Glomerular endothelial cell (primary cell): ENCODE measurements at places on chromosomes 5 and 9.

- no peak for DNase-seq
Observed at GRCh38 chr5:134574521-134574920, 49.1 kb downstream of the JADE2 start.

DNA sequence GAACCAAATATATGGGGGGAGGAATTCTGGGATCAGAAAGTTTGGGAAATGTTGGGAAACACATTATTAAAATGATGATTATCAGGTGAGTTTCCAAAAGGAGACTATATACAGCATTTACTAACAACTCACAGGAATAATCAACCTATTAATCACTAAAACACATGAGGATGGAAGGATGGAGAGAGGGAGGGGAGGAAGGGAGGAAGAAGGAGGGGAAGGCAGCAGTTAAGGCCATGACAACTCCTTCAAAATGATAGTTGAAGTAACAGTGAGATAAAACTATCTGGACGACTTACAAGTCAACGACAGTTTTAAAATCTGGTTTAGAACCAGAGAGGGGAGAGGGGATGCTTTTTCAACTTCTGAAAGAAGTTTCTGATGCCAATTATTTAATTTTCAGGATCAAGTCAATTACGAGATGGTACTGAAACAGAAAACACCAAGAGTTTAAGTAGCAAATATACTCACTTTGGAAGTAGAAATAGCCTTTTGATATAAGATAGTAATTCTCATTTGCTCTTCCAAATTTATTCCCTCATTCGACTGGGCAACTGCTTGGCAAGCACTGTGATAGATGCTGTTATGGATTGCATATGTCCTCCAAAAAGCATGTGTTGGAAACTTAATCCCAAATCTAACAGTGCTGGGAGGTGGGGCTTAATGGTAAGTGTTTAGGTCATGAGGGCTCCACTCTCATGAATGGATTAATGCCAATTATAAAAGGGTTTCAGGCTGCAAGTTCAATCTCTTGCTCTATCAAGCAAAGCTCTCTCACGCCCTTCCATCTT, 30.4 kb downstream of the FBXW11 start:
- no peak for DNase-seq

- no peak for DNase-seq
Observed at GRCh38 chr5:1516615-1517601, 6.9 kb downstream of the LPCAT1 start.

DNA sequence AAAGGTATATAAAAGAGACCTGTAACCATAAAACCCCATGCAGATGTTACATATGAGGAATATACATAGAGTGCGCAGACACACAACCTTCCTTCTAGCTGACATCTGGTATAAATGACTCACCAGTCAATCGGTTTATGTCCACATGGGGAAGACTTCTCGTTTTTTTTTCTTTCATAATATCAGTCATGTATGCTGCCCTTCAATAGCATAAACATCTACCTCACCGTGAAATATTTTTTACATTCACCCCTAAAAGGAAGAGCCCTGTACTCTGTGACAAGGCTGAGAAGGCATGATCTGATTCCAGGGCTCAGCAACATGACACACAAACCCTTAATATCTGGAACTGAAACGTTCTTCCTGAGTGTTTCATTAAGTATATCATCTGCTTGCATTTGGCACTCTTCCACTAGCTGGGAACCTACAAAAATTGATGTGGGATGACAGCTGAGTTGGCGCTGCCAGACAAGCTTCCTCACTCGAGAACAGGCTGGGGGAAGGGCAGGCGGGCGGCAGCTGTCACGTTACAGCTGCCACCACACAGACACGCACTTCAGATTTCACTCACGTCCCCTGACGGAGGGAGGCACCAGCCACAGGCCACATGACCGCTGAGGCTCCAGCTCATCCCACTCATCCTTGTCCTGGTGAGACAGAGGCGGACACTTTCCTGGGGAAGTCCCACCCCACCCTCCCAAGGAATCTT, 74.2 kb downstream of the SHB start:
- no peak for DNase-seq

DNA sequence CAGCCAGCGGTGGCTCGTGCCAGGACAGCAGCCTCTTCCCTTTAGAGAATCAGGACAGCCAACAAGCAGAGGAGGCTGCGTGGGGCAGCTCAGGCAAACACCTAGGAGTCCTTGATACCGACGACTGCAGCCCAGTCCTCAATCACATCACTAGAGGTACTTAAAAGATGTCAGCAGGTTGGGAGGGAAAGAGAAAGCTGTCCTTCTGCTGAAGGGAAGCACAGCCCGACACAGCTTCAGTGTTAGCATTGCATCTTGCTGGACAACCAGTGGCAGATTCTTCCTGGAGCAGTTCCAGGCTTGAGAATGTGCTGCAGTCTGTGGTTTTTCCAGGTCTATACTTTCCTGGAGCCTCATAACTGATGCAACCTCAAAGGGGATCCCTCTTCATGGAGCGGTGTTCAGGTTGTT, 230.5 kb downstream of the SYK start:
- DNase-seq, result no peak

- DNase-seq, result no peak
Observed at GRCh38 chr5:33711094-33711679, 180.6 kb downstream of the ADAMTS12 start.

GRCh38 chr5:1488882-1489680, 34.7 kb downstream of the LPCAT1 start:
- DNase-seq, result no peak

DNA sequence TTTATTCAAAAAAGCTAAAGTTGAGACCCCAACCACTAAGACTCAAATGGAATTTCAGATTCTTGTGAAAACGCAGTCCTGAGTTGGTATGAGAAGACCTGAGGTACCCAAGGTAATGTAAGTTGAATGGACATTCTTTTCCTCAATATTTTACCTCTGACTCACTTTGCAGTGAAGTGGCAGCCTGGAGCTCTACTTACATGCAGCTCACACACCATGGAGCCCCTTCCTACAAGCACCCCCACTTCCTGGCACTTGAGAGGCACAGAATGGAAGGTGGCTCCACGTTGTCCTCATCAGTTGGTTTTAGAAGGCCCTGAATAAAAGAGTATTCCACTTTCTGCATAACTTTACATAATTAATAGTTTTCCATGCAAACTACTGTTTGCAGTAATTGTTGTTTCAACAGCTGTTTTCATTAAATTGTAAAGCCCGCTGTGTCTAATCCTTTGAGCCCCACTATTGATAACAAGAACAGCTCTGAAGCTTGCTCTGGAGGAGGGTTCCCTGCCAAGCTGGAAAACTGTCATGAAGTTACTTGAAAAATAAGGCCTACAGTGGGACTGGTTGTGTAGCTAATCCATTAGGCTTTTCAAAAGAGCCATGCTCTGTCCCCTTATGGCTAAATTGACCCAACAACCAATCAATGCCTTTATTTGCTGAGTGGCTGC, 102.2 kb upstream of the SPATA31D4 start:
- DNase-seq, result no peak

GRCh38 chr5:41182666-41183065, 30.7 kb downstream of the C6 start:
- DNase-seq, result no peak

- DNase-seq, result no peak
Observed at GRCh38 chr9:78958892-78959291, 612.9 kb upstream of the TLE4 start.

DNA sequence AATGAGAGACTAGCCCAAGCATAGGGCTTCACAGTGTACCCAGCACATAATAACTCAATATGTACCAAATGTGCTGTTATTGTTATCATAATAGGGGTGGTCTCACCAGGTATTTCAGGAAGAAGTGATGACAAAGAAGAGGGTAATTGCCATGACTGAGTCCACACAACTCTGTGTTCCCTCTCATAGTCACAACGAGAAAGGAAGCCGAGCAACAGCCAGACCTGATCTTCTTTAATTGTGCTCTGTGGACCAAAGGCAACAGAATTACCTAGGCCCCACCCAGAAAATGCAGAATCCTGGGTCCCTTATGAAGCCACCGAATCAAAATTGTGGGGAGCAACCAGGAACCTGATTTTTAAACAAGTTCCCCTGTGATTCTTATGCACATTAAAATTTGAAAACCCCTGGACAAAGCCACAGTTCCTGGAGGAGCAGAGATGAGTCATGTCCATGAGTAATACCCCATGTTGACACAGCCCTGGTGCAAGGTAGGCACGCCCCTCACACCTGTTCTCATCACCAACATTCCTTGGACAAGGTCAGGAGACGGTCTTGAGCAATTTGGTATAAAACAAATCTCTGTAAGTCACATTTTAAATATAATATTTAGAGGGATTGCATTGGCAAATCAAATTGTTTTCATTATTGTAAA, 5.2 kb downstream of the FGF1 start:
- DNase-seq, result no peak

GRCh38 chr5:15026011-15026893, 154.7 kb upstream of the ANKH start:
- no peak for DNase-seq

GRCh38 chr5:26940994-26941393, 97.4 kb downstream of the CDH9 start:
- DNase-seq, result no peak

DNA sequence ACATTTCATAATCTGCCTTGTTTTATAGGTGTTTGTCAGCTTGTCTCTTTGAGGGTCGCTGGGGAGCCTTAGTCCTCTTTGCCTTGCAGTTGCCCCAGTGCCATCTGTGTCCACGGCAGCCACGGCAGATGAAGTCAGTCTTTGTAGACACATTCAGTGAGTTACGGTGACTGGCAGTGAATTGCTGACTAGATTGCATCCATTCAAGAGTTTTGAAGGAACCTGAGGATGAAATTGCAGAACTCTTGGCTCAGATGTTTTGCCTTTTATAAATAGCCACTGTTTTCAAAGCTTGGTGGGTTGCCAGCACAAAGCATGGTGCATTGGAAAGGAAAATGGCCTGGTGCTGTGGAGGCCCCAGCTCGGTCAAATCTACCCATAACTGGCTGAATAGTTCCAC, 125.6 kb downstream of the TRIO start:
- no peak for DNase-seq

DNA sequence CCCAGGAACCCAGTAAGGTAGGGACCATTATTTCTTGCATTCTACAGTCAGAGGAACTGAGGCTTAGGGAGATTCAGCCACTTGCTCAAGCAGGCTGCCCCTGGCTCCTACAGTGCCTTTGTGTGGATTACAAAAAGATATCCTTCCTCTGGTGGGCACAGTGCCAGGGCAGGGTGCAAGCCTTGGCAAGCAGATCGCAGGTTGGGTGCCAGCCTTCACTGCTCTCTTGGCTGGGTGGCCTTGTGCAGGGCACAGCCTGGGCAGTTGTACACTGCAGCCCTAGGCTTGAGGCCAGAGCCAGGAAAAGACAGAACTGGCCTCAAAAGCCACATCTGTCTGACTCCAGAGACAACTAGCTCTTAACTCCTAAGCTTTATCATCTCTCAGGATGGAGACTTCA, 15.0 kb downstream of the DOCK2 start:
- no peak for DNase-seq

DNA sequence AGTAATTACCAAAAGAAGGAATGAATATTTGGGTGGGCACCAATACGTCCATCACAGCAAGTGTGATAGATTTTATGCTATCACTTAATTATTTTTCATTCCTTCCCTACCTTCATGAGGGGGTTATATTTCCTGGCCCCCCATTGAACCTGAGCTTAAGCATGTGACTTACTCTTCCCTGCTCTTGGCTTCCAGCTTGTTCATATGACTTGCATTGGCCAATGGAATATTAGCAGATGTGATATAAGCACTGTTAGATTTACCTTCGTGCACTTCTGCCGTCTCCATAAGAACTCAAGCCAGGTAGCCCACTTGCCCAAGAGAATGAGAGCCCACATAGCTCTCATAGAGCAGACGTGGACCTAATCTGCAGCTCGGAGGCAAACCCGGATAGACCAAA, 99.1 kb upstream of the SMARCA2 start:
- no peak for DNase-seq

DNA sequence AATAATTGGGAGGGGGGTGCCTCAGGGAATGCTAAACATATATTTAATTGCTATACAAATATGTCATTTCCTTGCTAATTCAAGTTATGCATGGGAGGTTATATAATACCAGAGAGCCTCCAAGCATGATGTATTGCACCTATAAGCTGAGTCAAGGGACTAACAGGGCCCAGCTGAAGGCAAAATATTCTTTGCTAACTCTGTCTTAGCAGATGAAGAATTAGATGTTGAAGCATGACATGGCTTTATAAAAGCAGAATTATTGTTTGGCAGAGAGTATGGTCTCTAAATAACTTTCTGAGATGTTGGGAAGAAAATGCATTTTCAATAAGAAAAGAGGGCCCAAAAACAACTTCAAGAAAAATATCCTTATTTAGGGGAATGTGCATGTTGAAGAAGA, 60.4 kb downstream of the SGCD start:
- no peak for DNase-seq

GRCh38 chr9:136316896-136317676, 10.3 kb upstream of the GPSM1 start:
- DNase-seq, result no peak

GRCh38 chr5:38574009-38574408, 17.6 kb upstream of the LIFR start:
- DNase-seq, result no peak

DNA sequence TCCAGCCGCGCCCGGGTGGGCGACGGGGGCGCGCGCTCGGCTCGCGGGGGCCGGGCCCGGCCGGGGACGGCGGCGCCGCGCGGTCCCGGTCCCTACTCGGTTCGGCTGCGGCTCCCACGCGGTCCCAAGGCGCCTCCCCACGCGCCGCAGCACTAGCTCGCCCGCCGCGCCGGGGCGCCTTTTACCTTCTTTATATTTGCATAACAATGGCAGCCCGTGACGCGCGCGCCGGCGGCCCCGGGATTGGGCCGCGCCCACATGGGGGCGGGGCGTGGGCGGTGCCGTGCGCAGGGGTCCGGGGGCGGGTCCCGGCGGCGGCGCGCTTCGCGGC, at the start of gene NRARP:
TSS of gene NRARP (minus strand) at position 154 of the 331 bp plus-strand sequence. CDS start 343 bp downstream, outside the sequence.
- DNase-seq, result no peak

GRCh38 chr5:34959323-34959722, 30.0 kb downstream of the DNAJC21 start:
- DNase-seq, result no peak

DNA sequence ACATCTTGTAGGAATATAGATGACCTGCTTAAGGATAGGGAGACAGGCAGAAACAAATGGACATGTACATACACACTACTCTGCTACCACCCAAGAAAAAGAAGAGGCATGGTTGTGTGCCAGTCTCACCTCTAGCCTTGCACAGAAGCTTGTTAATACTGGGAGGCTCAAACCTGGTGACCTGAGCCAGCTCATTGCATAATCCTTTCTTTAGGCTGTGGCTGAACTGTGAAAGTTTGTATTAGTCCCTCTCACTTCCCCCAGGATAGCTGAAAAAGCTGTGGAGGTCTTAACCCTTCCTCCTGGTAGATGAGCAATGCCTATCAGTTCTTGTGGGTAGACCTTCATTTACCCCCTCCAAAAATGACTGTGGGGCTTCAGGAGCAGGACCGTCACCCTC, 28.7 kb downstream of the TPD52L3 start:
- DNase-seq, result no peak

DNA sequence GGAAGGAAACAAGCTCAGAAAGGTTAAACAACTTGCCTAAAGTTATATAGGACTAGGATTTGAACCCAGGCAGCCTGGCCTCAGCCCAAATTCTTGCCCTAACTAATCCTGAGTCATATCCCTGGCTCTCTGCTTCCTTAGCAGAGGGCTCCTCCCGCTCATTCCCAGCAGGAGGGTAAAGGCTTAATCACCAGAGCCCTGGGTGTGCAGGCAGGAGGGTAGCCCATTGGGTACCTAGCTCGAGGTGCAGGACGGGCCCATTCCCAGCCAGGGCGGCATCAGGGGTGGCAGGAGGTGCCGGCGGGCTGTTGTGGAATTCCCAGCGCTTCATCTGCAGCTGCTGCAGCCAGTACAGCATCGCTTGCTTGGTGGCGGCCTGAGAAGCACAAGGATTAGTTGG, 3.9 kb downstream of the TBC1D2 start:
- no peak for DNase-seq

GRCh38 chr5:88049737-88050136, 218.9 kb downstream of the TMEM161B start:
- no peak for DNase-seq
